ENCODE measurements at places on chromosomes 13 and 19.

- no peak for DNase-seq
These were observed 14.3 kb downstream of the ERICH4 start for GRCh38 chr19:41457241-41457640.

DNA sequence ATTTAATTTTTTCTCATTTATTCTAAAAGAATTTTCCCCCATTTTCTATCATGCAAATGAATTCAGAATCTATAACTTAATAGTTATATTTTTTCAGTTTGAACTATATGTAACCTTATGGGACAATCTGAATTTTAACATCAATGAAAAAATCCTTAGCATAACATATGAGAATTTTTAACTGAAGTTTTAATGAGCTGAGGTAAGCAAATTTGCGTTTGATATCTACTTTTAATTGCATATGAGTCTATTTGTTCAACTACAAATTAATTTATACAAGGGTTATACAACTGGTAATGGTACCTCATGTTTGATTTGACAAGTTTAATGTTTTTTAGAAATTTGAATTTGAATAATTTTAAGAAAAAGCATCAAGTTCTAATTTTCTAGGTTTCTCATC is 384.4 kb upstream of the PCDH9 start:
- no peak for DNase-seq

DNA sequence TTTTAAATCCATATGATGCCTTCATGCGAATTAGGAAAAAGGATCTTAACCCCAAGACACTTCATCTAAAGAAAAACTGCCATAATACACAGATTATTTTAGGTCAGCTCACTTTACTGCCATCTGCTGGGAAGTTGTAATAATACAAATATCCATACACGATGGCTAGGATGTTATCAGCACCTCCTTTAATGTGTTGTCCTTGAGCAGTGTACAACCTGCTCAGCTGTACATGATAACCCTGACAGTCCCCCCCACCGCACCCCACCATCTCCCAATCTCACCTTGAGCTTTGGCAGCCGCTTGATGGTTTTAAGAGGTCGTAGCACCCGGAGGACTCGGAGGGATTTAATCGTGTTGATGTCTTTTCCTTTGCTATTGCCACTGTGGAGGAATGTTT is 112.2 kb downstream of the IER2 start:
- no peak for DNase-seq

GRCh38 chr19:19742773-19743172 is 9.9 kb upstream of the ZNF14 start:
- DNase-seq: no peak

DNA sequence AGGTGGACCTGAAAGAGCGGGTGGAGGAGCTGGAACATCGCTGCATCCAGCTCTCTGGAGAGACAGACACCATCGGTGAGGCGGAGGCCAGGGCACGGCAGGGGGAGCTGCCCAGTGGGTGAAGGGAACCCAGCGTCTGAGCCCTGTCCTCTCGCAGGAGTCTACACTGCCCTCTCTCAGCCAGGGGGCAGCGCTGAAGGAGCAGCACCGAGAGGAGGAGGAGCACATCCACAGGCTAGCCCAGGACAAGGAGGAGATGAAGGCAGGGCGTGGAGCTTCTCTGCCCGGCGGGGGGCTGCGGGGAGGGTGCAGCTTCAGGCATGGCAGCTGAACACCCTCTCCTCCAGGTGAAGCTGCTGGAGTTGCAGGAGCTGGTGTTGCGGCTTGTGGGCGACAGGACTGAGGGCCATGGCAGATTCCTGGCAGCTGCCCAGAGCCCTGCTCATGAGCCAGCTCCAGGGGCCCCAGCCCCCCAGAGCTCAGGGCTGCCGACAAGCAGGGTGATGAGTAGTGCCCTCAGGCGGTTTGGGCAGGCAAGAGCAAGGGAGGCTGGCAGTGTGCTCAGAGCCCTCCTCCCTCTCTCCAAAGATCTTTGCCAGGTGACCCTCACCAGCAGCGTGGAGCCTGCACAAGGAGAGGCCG is 31.4 kb upstream of the ZNF492 start:
- DNase-seq: no peak

- DNase-seq: peak; percentile 40
These were observed 1.3 kb downstream of the UBL3 start for GRCh38 chr13:29849071-29849631.

- no peak for DNase-seq
These were observed 3.6 kb downstream of the F2RL3 start for GRCh38 chr19:16892436-16892835.

- no peak for DNase-seq
These were observed 10.1 kb upstream of the SHISA2 start for GRCh38 chr13:26061947-26062346.

GRCh38 chr13:40476175-40476958 is 190.1 kb downstream of the FOXO1 start:
- DNase-seq: no peak

DNA sequence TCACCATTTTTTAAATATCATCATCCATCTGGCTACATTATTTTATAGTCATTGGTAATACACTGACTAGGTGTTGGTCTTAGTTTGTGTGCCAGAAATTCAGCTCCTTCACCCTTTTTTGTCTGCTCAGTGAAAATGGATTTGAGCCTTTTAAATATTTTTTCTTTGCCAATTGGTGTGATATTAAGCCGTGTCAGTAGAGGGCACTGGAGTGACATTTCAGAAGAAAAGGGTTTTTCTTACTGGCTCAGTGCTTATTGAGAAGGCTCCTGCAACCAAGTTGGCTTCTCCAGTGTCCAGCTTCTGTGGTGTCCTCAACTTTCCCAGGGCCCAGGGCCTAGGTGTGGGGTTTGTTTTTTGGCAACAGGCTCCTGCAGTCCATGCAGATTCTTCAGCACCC is 546.6 kb downstream of the DACH1 start:
- DNase-seq: no peak

GRCh38 chr13:80989747-80990146 is 648.8 kb upstream of the SPRY2 start:
- DNase-seq: no peak

- no peak for DNase-seq
These were observed 22.6 kb downstream of the KDM4B start for GRCh38 chr19:4991538-4991937.

GRCh38 chr13:25927932-25928331 is 123.9 kb downstream of the SHISA2 start:
- DNase-seq: no peak

- no peak for DNase-seq
These were observed 402.7 kb downstream of the IRS2 start for GRCh38 chr13:109383683-109384082.

GRCh38 chr19:51001515-51001914 is at the start of gene KLK8:
Gene KLK8 (minus strand): TSS chr19:51001604. CDS start chr19:51001167, 437 bp downstream.
- no peak for DNase-seq

DNA sequence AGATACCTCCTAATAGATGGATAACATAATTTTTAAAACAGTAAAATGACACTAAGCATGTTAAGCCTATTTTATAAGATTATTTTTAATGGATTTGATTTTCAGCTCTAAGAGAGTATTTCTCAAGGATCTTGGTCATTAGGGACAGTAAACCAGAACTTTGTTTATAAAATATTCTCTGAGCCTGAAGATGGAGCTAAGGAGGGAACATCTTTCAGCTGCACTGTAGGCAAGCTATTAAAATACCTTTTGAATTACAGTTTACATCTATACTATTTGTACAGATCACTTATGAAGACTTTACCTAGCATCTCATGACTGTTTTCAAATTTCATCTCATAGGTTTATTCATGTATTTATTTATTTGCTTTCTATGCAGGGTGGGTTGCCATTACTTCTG is 345.3 kb downstream of the MYO16 start:
- DNase-seq: no peak

DNA sequence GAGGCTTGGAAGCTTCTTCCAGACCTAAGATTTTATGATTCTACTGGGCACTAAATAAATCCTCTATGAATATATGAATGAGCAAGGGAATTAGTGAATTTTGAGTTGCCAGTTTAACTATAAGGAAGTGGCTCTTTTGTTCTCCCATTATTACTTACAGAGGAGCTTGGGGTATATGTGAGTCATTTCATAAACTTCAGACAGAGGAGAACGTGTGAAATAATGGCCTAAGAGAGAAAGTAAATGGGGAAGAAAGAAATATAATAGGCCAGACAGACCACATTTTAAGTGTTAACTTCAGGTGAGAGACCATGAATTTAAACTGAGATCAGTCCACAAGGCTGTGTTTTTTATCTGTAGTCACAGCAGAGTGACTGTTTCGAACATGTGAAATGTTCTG is 570.9 kb downstream of the GPC6 start:
- DNase-seq: no peak

DNA sequence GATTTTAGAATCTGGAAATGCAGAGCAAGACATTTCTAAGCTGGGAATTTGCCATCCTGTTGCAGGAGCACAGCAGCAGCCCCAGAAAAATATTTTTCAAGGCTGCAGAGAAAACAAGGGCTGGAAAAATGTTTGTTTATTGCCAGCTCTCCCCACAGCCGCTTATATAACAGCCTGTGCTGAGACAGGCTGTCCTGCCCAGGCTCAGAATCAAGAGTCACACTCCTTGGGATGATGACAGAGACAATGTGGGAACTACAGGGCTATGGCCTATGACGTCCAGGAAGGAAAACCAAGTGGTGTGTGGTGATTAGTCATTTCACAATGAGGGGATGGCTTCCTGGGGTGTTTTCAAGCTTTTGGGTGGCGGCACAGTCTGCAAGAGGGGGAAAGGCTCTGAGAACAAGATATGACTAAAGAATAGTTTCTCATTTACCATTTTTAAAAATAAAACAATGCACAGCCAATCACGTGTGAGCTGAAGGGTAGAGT is 136.3 kb upstream of the SERP2 start:
- DNase-seq: peak; percentile 33

- no peak for DNase-seq
These were observed 349.7 kb downstream of the LIG4 start for GRCh38 chr13:107865643-107866031.

DNA sequence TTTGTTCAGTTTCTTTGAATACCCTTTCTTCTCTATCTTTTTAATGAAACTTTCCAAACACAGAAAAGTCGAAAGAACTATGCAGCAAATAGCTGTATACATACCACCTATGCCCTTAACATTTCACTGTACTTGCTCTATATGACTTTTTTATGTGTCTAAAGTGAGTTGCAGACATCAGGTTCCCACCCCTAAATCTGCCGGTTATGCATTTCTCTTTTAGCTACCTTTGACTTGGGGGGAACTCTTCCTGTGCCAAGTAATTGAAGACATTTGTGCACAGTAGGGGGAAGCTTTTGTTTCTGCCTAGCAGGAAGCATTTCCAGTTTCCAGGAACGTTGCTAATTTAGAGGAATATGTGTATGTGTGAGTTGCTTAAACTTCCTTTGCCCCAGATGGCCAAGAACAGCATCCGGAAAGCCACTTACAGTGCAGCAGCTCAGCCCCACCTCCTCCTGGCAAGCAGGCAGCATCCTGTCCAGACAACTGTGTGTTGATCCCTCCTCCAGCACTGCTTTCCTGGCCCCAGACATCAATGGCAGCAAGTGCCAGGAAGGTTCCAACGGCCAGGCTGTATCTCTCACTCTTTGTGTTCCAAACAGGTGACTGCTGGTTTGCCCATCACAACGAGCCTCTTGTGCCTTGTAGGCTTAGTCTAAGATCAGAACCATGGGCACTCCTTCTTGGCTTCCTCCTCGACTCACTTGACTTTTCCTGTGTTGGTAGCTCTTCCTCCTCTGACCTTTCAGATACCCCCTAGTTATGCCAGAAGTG is 14.7 kb upstream of the GRAMD1A start:
- DNase-seq: no peak

DNA sequence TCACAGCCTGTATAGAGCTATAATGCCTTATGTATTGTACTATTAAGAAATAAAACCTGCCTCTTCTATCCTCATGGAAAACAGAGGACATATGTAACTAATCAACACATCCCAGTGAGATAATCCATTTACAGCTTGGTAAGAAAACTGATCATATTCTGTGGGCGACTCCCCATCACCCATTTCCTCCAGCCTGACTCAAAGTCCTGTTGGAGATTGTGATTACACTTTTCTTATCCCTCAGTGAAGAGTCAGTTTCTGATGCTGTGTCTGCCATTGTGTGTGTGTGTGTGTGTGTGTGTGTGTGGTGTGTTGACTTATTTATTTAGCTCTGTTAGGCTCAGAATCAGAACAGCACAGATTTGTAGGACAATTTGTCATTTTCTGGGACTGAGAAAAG is 212.8 kb downstream of the FGF9 start:
- no peak for DNase-seq

- no peak for DNase-seq
These were observed 148.6 kb downstream of the UFM1 start for GRCh38 chr13:38498271-38498670.

DNA sequence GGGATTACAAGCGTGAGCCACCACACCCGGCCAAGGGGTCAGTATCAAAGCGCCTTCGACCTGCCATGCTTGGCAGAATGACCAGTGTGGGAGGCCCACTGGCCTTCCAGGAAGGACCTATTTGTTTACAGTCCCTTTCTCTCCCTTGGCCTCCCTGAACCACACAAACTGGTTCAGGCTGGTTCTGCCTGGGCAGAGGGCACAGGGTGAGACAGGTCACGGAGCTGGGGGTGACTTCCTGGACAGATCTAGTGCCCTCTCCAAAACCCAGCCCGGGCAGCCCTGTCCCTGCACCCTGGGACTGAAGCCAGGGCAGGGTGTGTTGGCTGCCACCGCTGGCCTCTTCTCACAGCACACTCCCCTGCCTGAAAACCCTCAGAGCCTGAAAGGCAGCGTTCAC is 11.3 kb downstream of the PLEKHF1 start:
- DNase-seq: no peak

DNA sequence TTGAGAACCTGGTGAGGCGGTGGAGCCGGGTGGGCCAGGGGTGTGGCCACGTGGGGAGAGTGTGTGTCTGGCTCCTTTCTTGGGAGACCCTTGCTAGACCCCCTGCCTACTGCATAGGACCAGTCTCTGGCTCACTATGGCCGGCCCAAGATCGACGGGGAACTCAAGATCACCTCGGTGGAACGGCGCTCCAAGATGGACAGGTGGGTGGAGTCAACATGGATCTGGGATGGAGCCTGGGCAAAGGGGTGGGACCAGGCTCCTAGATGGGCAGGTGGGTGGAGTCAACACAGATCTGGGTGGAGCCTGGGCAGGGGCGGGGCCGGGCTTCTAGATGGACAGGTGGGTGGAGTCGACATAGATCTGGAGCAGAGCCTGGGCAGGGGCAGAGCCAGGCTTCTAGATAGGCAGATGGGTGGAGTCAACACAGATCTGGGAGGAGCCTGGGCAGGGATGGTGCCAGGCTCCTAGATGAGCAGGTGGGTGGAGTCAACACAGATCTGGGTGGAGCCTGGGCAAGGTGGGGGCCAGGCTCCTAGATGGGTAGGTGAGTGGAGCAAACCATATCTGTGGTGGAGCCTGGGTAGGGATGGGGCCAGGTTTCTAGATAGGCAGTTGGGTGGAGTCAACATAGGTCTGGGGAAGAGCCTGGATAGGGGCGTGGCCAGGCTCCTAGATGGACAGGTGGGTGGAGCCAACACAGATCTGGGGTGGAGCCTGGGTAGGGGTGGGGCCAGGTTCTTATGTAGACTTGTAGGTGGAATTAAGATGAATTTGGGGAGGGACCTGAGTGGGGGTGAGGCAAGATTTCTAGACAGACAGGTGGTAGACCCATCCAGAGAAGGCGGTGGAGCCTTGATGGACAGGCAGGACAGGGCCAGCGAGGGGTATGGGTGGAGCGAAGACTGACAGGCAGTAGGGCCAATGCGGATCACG is 56.5 kb downstream of the VAV1 start:
- peak; percentile 77 for DNase-seq

- no peak for DNase-seq
These were observed 9.0 kb upstream of the LTBP4 start for GRCh38 chr19:40592170-40592569.
